ENCODE measurements at places on chromosomes 7 and 10.

GRCh38 chr10:113266147-113266546 is 286.7 kb upstream of the HABP2 start:
- DNase-seq, result no peak

GRCh38 chr7:66896441-66896840 is 24.6 kb upstream of the TMEM248 start:
- DNase-seq, result no peak

DNA sequence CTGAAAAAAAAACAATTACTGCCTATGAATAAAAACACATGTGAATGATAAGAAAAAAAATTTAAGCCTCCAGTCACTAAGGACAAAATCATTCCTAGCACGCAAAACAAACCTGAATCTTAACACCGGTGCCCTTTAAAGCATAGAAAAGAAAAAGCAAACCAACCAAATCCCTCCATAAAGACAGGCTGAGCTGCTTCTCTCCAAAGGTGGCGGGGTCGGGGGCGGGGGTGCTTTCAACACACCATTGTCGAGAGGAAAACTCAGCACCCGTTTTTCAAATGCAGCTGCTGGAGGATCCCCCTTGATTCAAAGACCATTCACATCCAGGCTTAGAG is 1.4 kb downstream of the ST8SIA6 start:
- no peak for DNase-seq

DNA sequence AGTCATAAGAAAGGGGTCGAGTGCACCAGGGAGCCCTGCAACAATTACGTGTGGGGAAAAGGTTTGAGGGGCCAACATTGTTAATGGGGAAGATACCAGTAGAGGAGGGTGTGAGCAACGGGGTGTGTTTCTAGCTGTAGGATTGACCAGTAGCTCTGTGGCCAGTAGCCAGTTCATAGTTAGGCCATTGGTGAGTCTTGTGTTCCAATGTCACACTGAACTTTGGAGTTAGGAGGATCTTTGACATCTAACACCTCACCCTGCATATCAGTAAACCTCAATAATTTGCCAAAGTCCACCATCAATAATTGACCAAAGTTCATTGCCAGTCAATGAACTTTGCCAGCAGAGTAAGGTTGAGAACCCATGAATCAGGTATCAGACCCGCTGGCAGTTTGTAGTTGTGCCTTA is 168.8 kb downstream of the CPED1 start:
- DNase-seq, result no peak

DNA sequence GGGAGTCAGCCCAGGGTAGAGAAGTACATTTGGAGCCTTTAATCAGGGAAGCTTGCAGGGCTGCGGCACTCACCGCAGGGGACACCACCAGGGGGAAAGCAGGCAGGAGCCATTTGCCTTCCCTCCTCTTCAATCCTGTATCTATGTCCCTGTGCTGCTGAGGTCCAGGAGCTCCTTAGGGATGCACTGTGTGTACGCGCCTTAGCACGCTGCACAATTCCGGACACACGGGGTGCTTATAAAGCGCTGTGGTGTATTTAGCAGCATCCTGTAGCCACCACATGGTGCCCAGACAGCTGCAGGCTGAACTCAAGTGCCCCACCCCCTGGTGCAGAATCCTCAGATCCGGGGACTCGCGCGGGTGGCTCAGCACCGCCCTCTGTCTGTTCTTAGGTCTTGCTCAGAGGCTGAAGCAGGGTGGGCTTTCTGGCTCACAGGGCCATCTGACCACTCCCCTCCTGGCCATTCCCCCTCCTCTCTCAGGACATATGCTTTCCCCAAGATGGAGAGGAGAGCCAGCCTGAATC is 421.4 kb downstream of the SDK1 start:
- DNase-seq, result no peak

DNA sequence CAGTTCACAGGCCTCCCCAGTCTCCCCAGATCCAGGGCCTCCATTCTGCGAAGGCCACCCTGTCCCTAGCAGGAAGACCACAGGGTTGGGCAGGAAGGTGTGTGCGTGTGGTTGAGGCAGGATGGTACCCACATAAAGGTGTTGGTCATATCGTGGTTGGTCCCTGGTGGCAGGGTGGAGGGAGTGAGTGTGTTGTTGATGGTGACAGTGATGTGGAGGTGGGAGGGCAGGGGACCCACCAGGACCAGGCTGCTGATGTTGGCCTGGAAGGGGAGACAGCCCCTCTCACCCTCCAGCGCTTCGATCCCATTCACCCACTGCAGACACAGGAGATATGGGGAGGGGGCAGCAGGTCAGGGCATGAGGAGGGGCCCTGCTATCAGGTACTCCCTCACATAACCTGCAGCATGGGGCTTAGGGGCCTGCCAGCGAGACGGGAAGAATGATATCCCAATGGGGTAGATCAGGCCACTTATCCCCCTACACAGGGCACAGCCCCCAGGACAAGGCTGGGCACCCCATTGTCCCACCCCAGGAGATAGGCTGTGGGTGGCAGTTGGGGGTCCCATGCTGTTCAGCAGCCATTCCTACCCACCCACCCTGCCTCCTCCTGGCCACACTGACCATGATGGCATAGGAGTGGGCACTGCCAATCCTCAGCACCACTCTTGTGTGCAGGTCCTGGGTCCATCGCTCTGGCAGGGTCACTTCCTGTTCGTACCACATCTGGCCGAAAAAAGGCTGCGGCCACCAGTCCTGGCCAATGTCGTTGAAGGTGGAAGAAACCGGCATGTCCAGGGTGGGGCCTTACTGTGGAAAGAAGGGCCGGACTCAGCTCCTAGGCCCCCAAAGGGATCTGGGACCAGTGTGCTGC is 69.0 kb upstream of the ZNF479 start:
- no peak for DNase-seq

DNA sequence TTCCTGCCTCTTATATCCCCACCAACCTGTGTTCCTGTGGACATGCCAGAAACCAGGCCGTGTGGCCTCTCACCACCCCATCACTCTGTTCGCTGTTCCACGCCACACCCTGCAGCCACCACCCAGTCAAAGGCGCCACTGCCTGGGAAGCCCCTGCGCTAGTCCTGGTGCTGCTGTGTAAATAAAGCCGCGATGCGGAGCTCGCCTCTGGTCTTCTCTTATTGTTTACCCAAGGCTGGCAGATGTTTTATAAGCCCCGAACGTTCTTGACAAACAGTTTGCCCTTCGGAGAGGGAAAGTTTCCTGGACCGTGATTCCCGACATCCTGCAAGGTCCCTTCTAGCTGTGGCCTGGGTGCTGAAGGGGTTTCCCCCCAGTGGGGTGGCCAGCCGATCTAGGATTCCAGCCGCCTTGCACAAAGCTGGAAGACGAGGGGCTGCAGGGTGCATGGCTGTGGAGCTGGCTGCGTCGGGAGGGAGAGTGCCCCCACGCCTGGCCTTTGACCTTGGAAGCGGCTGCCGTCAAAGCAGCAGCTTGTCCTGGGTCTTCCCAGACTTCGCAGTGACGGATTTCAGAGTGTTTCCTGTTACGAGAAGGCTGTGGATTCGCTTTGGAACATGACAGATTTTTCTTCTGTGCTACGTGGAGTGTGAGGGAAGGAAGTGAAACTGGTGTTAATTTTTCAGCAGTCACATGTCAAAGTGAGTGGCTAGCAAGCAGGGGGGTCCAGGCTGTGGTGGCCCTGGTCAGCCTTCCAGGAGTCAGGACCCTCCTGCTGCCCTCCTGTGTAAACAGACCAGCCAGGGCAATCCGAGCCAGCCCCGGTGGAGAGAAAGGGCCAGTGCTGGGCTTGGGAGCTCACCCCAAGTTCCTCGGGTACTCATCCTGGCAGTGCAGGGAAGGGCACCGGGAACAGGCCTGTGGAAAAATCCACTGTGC is 61.6 kb downstream of the LHPP start:
- DNase-seq, result no peak

- DNase-seq, result no peak
Observed at GRCh38 chr10:483261-483660, 206.2 kb downstream of the DIP2C start.

DNA sequence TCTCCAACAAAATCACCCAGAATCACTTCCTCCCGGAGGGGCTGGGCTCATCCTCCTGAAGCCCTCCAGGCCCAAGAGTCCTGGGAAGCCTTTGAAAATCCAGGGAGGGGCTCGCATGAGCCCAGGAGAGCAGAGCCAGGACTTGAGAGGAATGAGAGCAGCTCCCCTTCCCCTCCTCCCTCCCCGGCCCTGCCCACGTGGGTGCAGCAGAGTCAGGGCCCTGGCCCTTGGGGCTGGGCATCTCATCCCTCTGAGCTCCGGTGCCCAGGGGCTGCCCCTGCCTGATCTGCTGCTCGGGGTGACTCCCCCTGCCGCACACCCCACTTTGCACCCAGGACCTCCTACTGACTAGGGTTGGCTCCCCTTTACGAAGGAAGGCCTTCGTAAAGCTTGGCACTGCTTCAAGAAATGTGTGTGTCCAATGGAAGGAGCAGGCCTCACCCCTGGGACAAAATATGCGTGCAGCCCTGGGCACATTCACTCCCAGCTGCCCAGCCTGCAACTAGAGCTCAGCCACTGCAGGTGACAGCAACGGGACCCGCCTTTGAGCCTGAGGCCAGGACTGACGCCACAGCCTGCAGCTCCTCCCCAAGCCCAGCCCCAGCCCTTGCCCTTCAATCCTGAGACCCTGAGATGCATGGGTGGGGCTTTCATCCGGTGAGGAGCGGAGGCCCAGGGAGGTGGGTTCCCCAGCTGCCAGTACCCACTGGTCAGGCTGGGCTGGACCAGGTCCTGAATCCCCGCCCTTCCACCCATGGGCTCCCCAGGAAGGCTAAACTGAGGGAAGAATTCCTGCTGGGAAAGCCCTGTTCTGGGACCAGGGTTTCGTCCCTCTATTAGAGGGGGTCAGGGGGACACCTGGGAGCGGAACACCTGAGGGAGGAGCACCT is 21.8 kb downstream of the PWWP2B start:
- no peak for DNase-seq

DNA sequence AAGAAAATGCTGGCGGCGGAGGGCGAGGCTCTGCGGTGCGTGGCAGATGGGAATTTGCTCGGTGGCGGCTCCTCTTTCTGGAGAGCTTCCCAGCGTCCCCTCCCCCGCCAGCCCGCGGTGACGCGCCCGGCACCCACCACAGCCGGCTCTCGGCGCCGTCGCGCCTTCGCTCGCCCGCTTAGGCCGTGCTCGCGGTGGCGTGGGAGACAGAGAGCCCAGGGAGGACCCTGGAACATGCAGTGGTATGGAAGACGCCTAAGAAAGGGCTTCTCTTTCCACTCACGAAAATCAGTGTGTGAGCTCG is 576 bp upstream of the CSGALNACT2 start:
- no peak for DNase-seq

DNA sequence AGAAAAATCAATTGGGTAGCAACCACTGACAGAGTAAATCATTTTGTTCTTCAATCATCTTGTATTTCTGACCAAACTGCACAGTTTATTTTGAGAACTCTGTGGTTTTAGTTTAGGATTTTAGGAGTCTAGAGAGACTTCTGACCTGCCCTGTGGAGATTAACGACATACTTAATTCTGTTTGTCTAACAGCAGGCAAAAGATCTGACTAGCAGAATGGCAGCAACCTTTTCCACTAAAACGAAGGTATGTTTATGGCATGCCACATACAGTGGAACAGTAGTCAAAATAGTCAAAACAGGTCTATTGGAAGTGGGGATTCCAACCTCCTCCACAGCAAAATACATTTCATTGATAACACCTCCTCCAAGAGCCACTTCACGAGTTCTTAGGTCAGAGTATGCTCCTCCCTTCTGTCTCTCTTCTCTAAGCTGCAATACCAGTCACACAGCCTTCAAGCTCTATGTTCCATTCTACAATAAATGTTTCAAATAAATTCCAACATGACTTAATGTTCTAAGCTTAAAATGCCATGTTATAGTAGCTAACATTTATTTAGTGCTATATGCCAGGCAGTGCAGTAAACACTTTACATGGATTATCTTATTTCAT is 34.4 kb downstream of the NRCAM start:
- no peak for DNase-seq
